ENCODE measurements at places on chromosomes 13 and 19.

GRCh38 chr19:13417054-13417453 is 89.2 kb downstream of the CACNA1A start:
- DNase-seq: no peak

DNA sequence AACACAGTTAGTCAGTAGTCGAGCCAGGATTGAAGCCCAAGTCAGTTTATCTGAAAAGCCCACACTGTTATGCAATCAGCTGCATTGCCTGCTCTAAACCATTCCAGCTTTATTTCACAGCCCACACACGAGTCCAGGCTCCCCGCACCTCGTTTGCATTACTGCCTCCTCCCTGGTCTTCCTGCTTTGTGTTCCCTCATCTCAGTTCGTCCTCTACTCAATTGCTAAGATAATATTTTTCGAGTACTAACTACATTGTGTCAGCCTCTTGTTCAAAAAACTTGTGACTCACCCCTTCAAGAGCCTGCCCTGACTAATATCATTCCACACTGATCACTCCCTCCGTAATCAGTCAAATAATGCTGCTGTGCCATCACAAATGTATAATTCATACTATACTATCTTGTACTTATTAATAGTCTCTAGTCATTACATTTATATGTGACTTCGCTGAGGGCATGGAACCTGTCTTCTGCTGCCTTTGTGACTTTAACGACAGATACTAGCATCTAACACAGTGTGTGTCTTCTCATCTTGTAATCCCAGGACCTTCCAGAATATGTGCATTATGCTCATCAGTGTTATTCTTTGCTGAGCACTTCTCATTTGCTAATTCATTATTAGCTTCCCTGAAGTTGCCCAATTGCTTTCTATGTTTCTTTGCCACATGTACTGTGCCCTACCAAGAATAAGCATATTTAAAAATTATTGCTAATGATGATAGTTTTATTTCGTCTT is 26.2 kb upstream of the WDFY2 start:
- DNase-seq: no peak

GRCh38 chr19:19523177-19523576 is 5.5 kb upstream of the YJEFN3 start:
- DNase-seq: no peak

- no peak for DNase-seq
These were observed 8.1 kb upstream of the SDHAF1 start for GRCh38 chr19:35986664-35987570.

GRCh38 chr19:17579661-17580244 is 24.3 kb downstream of the COLGALT1 start:
- no peak for DNase-seq

GRCh38 chr19:1223018-1223855 is 14.6 kb downstream of the CBARP start:
- DNase-seq: no peak

DNA sequence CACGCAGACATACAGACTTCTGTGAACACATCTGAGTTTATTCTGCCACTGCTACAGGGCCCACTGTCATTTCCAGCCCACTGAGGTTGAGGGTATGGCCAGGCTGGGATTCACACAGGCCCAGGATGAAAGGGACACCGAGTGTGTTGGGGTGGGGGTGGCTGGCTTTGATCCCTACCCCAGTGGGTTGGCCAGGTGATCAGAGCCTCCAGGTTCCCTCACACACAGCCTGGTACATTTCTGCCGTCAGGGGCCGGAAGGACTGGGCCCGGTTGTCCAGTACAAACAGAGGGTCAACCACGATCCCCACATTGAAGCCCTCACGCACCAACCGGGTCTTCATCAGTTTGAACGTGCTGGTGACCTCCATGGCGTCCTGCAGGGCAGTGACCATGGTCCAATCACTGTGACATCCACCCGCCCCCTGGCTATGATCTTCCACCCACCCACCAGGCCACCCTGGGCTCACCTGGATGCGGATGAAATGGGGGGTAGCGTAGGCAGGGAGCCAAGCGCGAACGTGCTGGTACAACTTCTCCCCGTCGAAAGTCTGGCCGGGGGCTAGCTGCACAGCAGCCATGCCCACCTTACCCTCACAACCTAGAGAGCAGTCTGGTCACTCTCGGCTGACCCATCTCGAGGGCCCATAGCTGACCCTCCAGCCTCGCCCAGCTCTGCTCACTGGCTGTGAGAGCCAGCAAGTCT is 13.3 kb downstream of the SLC27A5 start:
- DNase-seq: no peak

DNA sequence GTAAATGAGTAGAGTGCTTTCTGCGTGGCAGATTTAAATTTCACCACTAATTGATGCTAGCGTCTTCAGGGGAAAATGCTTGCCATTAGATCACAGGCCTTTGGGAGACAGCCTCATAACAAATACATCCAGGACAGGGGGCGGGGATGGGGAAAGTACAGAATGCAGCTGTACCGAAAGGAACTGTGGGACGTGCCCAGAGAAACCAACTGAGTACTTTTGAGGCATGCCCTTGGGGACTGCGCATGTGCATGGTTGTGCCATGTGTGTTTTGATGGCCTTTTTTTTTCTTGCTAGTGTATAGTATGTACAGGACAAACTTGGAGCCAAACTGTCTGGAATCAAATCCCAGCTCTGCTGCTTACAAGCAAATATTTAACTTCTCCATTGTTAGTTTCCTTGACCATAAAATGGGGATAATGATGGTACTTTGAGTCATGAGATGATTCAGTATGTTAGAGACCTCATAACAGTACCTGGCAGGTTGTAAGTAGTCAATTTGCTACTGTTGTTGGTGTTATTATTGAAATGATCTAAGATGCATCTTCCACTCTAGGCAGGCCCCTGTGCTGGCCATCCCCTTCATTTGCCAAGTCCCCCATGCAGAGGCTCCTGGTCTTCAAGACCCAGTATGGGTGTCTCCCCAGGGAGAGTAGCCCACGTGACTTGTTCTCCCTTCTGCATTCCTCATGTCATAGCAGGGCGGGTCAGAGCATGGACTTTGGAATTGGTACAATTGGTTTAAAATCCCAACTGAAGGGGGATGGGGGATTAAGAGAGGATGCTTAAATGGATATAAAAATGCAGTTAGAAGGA is 68.3 kb upstream of the NPAS1 start:
- no peak for DNase-seq

GRCh38 chr19:50658441-50659317 is 9.4 kb downstream of the C19orf81 start:
- DNase-seq: no peak

DNA sequence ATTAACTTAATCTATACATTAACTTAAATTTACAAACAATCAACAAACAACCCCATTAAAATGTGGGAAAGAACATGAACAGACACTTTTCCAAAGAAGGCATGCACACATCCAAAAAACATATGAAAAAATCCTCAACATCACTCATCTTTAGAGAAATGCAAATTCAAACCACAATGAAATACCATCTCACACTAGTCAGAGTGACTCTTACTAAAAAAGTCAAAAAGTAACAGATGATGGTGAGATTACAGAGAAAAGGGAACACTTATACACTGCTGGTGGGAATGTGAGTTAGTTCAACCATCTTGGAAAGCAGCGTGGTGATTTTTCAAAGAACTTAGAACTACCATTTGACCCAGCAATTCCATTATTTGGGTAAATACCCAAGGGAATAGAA is 759.2 kb upstream of the SLITRK1 start:
- no peak for DNase-seq

DNA sequence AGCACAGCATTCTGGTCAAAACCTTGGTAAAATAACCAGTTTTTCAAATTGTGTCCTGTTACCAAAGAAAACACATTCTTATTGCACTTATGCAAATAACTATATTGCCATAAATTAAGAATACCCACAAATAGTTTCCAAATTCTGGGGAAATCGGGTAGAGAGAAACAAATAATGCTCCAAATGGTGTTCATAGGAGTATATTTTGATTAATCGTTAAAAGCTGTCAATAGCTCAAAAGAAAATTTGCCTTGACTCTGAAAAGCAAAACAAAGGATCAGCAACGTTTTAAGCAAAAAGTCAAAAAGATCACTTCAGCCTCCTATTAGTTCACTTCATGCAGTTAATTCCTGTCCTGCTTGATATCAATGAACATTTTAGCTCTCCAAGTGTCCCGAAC is 22.2 kb upstream of the CEACAM21 start:
- DNase-seq: no peak

DNA sequence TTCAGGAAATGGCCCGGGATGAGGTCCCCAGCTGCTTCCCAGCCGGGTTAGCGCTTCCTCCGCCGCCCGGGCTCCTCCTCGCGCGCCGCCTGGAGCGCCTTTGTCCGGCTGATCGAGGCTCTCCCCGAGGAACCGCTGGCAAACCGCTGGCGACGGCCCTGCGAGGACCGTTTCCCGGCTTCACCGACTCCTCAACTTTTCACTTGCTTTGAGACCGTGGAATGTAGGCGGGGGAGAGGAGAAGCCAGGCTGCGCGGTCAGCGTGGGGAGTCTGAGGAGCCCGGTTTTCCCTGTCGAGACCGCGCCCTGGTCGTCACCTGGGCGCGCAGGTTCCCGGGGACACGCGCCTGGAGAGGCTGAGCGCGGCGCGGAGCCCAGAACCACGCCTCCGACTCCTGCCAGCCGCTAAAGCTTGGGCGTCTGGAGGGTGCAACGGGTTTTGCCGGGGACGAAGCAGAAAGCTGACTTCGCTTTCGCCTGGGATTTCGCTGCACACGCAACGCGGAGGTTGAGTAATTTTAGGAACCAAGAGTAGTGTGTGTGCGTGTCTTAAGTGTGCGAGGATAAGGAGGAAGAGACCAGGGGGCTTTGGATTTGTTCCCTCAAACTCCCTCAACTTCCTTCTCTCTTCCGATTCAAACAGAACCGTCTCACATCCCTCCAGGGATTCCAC is 7.3 kb upstream of the DGKH start:
- no peak for DNase-seq

GRCh38 chr13:22061371-22061805 is 390.5 kb downstream of the FGF9 start:
- DNase-seq: no peak

- no peak for DNase-seq
These were observed 15.5 kb downstream of the TEX101 start for GRCh38 chr19:43430142-43430710.

- DNase-seq: no peak
These were observed 98.6 kb downstream of the ZDHHC20 start for GRCh38 chr13:21360463-21360862.

GRCh38 chr13:81929988-81930387 is 1589.1 kb upstream of the SPRY2 start:
- DNase-seq: no peak

DNA sequence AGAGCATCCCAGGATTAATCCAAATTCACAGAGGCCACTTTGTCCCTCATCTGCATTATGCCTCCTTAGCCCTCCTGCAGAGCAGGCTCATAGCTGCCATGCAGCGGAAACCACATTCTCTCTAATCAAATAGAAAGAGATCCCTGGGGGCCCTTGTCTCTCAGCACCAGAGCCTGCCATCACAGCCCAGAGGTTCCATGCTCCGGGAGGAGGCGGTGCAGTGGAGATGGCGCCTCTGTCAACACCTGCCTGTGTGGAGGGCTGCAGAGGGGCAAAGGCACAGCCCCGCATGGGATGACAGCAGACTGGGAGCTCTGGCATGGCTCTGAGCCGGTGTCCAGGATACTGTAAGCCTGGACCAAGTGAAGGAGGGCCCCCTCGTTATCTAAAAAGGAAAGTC is 111.3 kb downstream of the SLC7A1 start:
- DNase-seq: no peak

DNA sequence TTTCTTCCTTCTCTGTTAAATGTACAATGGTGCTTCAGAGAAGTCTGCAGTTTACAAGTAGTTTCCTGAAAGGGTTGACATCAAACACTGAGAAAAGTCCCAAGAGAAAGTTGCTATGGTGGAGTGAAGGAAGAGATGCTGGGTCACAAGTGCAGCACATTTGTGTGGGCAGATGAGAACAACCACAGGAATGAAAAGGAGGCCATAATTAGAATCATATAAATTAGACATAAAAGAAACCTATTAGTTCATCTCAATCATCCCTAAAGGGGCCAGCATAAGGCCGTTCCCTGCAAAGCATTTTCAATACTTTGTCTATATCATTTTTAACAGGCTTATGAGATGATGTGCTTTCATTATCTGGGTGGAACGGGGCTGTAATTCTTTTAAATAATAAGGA is 359.2 kb downstream of the IRS2 start:
- no peak for DNase-seq

- DNase-seq: no peak
These were observed 4.6 kb upstream of the TCF3 start for GRCh38 chr19:1656988-1657536.

DNA sequence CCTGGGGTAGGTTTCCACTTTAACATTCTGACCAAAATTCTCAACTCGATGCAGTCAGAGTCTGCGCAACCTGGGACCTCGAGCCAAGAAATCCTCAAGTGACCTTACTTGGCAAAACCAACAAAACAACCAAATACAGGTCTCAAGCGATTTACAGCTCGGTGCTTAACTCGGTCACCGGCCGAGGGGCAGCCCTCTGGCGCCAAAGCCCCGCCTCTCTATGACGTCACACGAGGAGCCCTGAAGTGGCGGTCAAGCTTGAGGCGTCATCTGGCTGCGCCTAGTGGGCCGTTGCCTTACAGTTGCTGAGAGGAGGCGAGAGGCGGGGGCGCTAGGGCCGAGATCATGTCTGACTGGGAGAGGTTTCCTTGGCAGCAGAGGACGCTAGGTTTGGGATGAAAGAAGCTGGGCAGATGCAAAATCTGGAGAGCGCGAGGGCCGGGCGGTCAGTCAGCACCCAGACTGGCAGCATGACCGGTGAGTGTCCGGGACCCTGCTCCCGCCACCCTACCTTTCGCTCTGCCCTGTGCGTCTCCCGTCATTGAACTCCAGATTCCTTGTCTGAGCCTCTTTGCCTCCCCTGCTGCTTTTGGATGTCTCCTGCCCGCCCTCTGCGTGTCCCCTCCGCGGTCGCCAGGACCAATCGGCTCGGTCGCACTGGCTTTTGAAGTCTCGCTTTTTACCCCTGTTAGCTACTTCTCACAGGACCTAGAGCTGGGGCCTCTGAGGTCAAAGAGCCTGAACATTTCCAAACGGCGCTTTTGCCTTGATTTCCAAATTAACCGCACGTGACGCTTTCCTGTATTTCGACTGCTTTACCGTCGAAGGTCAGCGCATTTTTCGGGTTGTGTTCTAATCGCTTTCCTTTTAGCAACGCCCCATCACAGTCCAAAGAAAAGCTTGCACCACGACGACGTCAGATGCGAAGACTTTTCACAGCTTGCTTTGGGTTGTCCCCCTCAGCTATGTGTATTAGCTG is at the start of gene CDADC1:
CDADC1 (plus strand) TSS at position 283 of the 979 bp plus-strand sequence; CDS start at position 396, 113 bp downstream.
- peak; percentile 81 for DNase-seq

Data from stimulated activated CD8-positive, alpha-beta memory T cell treated with anti-CD3 and anti-CD28 coated beads, Interleukin-15, amount 100 ng/mL, for 1 hour (primary cell).